ENCODE measurements at places on chromosomes 5 and 9.

GRCh38 chr9:89635816-89636215, 31.0 kb downstream of the GADD45G start:
- H3K27ac ChIP-seq, result no peak overlapping the region
- no peak for DNase-seq
- H3K4me1 ChIP-seq, result peaks cover 8% of the 10 kb centered on the region
- no peaks in the 10 kb centered on the region for H3K36me3 ChIP-seq
- H3K4me3 ChIP-seq, result no peak overlapping the region

DNA sequence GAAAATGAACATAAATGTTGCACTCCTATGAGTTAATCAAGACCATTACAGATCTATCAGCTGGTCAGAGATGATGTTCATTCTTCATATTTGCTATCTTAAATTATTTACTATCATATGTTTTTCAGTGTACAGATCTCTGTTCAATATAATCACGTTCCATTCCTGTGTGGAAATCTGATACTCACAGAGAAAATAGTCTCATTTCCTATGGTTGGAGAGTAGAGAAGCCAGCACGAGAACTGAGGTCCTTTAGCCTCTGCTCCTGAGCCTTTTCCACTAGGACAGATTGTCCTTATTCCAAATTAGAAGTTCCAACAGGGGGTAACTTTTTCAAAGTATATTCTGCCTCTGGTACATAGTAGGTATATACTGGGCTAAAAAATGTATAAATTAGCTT, 29.2 kb downstream of the UGCG start:
- no peak for DNase-seq
- no peaks in the 10 kb centered on the region for H3K4me1 ChIP-seq
- no peaks in the 10 kb centered on the region for H3K27me3 ChIP-seq
- no peak overlapping the region for H3K4me3 ChIP-seq
- H3K27ac ChIP-seq, result no peak overlapping the region

GRCh38 chr5:112479418-112479817, 60.3 kb upstream of the EPB41L4A start:
- peaks cover 40% of the 10 kb centered on the region for H3K4me1 ChIP-seq
- no peaks in the 10 kb centered on the region for H3K27me3 ChIP-seq
- DNase-seq, result no peak
- peak overlapping the region; percentile 96 for H3K27ac ChIP-seq
- no peaks in the 10 kb centered on the region for H3K36me3 ChIP-seq

- H3K4me3 ChIP-seq, result no peak overlapping the region
- peaks cover 2% of the 10 kb centered on the region for H3K36me3 ChIP-seq
Measured at GRCh38 chr9:137500666-137501397, 41.7 kb upstream of the NSMF start.

GRCh38 chr5:74617202-74617601, 23.3 kb downstream of the ENC1 start:
- no peak overlapping the region for H3K4me3 ChIP-seq
- peaks cover 34% of the 10 kb centered on the region for H3K4me1 ChIP-seq
- no peak for DNase-seq
- H3K27ac ChIP-seq, result peak overlapping the region; percentile 21
- H3K36me3 ChIP-seq, result no peaks in the 10 kb centered on the region
- H3K27me3 ChIP-seq, result no peaks in the 10 kb centered on the region

DNA sequence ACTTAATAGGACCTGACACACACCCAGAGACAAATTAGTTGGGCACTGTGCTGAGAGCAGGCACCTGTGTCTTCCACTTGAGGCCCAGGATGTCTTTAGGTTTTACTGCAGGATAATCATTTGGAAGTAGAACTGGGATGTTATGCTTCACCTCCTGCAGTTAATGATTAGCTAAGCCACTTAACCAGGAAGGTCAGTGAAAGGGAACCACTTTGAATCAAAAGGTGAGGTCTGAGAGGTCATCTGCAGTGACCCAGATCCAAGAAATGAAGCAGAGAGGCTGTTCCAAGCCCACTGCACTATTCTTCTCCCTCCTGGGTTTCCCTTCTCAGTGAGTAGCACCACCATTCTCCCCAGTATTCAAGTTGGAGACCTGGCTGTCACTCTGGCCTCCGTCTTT, 110.5 kb downstream of the SNX18 start:
- H3K4me3 ChIP-seq, result no peak overlapping the region
- no peak for DNase-seq
- H3K27ac ChIP-seq, result no peak overlapping the region
- no peaks in the 10 kb centered on the region for H3K36me3 ChIP-seq
- H3K4me1 ChIP-seq, result no peaks in the 10 kb centered on the region

DNA sequence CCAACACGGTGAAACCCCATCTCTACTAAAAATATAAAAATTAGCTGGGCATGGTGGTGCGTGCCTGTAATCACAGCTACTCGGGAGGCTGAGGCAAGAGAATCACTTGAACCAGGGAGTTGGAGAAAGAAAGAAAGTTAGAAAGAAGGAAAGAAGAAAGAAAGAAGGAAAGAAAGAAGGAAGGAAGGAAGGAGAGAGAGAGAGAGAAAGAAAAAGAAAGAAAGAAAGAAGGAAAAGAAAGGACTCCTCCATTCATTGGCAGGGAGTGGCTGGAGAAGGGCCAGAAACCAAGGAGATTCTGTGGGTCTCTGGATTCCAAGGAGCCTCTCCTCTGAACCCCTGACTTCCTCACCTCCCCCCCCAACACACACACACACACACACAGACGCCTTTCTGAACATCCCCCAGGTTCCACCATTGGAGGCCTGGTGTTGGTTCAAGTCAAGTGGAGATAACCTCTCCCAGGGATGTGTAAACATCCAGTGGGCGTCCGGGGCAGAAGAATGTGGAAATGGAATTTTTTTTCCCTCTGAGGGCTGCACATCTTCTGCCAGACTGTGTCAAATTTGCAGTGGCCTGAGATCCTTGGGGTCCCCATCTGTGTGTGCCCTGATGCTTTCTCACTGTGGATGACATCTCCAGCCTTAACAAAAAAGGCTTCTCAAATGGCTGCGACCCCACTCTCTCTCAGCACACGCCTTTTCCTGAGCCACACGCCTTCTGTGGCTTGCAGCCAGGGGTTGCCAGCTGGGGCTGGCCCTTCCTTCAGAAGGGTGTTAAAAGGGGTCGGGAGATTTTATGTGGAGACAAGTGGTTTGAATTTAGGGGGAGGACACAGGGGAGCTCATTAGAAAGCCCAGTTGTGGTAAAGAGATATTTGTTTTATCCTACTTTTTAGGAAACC, 109.3 kb upstream of the HAND1 start:
- H3K4me3 ChIP-seq, result no peak overlapping the region
- DNase-seq, result no peak
- peaks cover 17% of the 10 kb centered on the region for H3K4me1 ChIP-seq
- no peaks in the 10 kb centered on the region for H3K36me3 ChIP-seq
- H3K27ac ChIP-seq, result no peak overlapping the region

- no peaks in the 10 kb centered on the region for H3K4me1 ChIP-seq
- H3K27ac ChIP-seq, result no peak overlapping the region
- H3K4me3 ChIP-seq, result no peak overlapping the region
- peaks cover 36% of the 10 kb centered on the region for H3K36me3 ChIP-seq
- DNase-seq, result no peak
- H3K27me3 ChIP-seq, result no peaks in the 10 kb centered on the region
Measured at GRCh38 chr9:37503736-37504135, 18.0 kb downstream of the POLR1E start.

- peaks cover 21% of the 10 kb centered on the region for H3K4me1 ChIP-seq
- H3K27ac ChIP-seq, result no peak overlapping the region
- DNase-seq, result no peak
- H3K27me3 ChIP-seq, result no peaks in the 10 kb centered on the region
- H3K4me3 ChIP-seq, result no peak overlapping the region
Measured at GRCh38 chr9:35029241-35029640, 39.7 kb downstream of the DNAJB5 start.

- no peaks in the 10 kb centered on the region for H3K27me3 ChIP-seq
- no peak for DNase-seq
- no peak overlapping the region for H3K4me3 ChIP-seq
- H3K4me1 ChIP-seq, result no peaks in the 10 kb centered on the region
Measured at GRCh38 chr5:120479066-120479465, 15.0 kb downstream of the PRR16 start.

DNA sequence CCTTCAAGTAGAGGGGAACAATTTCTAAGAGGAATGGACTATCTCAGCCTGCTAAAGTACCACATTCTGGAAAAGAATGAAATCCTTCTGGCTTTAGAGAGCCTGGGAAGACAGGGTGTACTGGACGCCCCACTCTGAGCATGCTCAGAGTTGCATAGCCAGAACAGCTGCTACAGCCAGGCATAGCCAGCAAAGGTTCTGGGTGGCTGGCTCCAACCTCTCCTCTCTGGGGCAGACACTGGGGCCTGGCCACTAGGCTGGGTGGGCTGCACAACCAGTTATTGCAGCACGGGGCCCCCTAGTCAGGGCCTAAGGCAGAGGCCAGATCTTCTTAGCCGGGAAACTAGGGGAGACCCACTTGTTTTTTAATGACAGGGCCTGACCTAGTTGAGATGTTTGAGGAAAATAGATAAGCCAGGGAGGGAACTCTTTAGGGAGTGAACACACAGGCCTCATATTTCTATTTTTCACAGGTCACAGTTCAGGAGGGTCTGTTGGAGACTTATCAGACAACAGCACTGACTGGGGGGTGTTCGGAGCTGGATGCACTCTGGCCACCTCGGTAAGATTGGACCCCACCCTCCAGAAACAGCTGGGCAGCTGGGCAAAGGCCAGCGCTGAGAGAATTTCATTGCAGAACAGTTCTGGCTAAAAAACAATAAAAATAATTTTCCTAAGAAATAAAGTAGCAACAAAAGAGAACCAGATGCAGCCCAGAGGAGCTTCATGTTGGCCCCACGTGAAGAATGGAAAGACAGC, 142.9 kb downstream of the LPAR1 start:
- no peak overlapping the region for H3K4me3 ChIP-seq
- H3K27ac ChIP-seq, result peak overlapping the region; percentile 21
- peaks cover 13% of the 10 kb centered on the region for H3K36me3 ChIP-seq

DNA sequence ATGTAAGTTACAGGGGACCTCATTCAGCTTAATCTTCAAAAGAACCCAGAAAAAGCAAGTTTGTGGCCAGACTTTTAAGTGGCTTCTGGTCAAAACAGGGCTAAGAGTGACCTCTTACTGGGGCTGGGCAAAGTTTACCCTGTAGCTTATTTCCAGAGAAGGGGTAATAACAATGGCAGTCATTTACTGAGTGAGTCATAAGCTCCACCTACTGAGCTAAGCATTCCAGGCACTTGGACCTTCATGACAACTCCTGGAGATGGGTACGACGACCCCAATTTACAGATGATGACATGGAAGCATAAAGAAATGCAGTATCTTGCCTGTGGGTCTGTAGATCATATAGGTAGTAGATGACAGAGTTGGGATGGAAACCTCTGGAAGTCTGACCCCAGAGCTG, 4.7 kb upstream of the GPR151 start:
- no peak for DNase-seq
- no peaks in the 10 kb centered on the region for H3K36me3 ChIP-seq
- H3K27ac ChIP-seq, result no peak overlapping the region

GRCh38 chr5:9971301-9971700, 278.4 kb downstream of the ATPSCKMT start:
- DNase-seq, result no peak
- H3K4me3 ChIP-seq, result no peak overlapping the region
- no peaks in the 10 kb centered on the region for H3K27me3 ChIP-seq
- peaks cover 10% of the 10 kb centered on the region for H3K36me3 ChIP-seq
- peaks cover 6% of the 10 kb centered on the region for H3K4me1 ChIP-seq

DNA sequence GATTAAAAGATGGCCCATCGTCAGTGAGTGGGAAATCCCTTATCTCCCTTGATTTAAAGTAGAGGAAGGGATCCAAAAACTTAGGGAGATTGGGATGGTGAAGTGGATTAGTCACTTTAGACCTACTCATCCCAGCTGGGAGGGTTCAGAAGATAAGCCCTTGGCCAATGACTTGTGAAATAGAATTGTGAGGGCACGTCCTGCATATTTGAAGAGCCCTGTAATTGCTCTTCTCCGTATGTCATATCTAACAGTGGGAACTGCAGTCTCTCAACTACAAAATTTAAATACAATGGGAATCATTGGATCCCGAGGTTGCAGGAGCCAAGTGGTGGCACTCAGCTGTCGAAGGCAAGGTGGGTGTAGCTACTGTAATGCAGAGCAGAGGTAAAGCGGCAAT, 65.4 kb upstream of the C9orf72 start:
- no peaks in the 10 kb centered on the region for H3K36me3 ChIP-seq
- no peaks in the 10 kb centered on the region for H3K27me3 ChIP-seq
- H3K27ac ChIP-seq, result no peak overlapping the region
- DNase-seq, result no peak
- H3K4me3 ChIP-seq, result no peak overlapping the region

DNA sequence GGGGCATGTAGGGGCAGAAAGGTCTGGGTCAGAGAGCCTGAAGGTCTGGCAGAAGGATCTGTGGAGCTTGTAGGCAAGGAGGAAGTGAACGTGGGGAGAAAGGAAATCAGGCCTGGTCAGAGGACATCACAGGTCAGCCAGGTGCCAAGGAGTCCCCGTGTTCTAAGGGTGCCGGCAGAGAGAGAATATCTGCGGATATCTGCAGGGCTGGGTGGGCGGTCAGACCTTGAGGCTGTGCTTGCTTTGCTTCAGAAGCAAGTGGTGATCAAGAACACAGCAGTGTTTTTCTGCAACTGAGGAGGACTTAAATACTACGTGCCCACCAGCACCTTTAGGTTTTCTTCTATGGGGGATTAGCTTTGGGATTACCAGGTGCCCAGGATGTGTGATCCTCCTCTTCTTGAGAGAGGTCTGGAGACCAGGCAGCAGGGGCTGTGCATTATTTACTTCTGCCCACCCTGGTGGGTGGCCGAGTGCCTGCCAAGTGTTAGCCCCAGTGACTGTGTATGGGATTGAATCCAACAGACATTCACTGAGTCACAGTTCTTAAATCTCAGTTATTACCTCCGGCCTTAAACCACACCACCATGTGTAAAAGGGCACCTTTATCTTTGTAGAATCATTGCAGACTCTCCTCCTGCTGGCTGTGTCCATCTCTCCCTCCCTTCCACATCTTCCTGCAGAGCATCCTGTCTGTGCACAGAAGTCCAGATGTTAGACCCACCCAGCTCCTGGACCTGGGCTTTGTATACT, 12.5 kb upstream of the SHB start:
- no peak overlapping the region for H3K4me3 ChIP-seq
- H3K27ac ChIP-seq, result no peak overlapping the region
- H3K27me3 ChIP-seq, result no peaks in the 10 kb centered on the region
- no peaks in the 10 kb centered on the region for H3K36me3 ChIP-seq
- DNase-seq, result no peak
- H3K4me1 ChIP-seq, result peaks cover 10% of the 10 kb centered on the region

DNA sequence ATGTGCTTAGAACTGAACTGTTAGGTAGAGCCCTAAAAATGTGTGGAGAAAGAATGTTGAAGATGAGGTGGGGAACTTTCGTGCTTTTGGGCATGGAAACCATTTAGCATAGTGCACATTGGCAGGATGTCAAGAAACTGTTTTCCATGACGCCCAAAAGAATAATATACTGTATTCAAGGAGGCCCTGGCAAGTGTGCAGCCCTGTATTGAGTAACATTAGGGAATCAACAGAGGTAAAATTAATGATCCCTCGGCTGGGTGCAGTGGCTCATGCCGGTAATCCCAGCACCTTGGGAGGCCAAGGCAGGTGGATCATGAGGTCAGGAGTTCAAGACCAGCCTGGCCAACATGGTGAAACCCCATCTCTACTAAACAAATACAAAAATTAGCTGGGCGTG, 20.9 kb upstream of the PLIN2 start:
- H3K36me3 ChIP-seq, result no peaks in the 10 kb centered on the region
- no peaks in the 10 kb centered on the region for H3K27me3 ChIP-seq
- H3K4me1 ChIP-seq, result peaks cover 7% of the 10 kb centered on the region
- no peak overlapping the region for H3K27ac ChIP-seq
- DNase-seq, result no peak
- H3K4me3 ChIP-seq, result no peak overlapping the region

GRCh38 chr9:37966412-37967013, 62.6 kb upstream of the SLC25A51 start:
- H3K4me3 ChIP-seq, result no peak overlapping the region
- H3K36me3 ChIP-seq, result peaks cover 4% of the 10 kb centered on the region
- no peak for DNase-seq
- peaks cover 37% of the 10 kb centered on the region for H3K4me1 ChIP-seq

Data from mesothelial cell of epicardium (in vitro differentiated cells).